ENCODE measurements at places on chromosomes 3 and 15. TPM values are rescaled to one million over a fixed set of nuclear protein-coding genes. Genes with fewer than 3 reads are reported as not detected.

Gene ZNF662
- total RNA-seq, result not detected

Gene ERICH6
- not detected for total RNA-seq

Gene HRG
- total RNA-seq, result not detected

GRCh38 chr3:29933802-29934490 lies 653.1 kb downstream of the RBMS3 start:
- no peak for DNase-seq

DNA sequence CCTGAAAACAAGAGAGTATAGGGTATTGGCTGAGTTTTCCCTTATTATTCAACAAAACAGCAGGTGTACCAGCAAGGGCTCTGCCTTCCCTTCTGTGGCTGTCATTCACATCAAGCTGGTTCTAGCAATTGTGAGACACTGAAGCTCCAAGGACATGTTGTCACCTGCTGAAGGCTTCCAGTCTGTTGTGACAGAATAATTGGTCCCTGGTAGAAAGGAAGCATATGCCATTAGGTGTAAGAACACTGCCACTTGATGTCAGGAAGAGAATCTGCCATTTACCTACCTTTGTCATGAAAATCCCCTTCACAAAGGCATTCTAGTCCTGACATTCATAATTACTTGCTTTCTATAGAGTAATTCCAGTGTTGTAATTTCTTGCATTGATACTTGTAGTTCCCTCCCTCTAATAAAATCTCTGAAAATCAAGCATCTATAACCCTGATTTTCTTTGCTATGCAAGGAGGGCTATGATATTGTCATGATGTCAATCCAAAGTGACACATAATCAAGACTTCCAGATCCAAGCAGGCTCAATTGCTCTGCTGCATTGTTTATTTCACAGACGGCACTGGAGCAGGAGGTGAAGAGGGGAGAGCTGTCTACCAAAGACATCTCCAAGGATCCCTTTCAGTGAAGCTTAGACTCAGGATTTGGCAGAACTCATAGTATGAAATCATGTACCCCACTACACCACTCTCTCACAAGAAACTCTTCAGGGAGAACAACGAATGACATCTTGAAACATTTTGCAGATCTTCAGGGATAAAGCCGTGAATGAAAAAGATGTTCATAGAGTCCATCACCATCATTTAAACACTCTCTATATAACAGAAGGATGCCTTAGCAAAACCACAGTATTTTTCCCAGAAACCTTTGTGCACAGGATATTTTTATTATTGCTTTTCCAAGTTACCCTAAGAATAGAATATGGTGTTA lies 425.3 kb downstream of the RBMS3 start:
- DNase-seq, result no peak

GRCh38 chr3:62951037-62951613 lies 75.9 kb upstream of the CADPS start:
- DNase-seq, result no peak

- no peak for DNase-seq
These were observed 5.6 kb downstream of the SLC12A8 start for GRCh38 chr3:125206934-125207333.

GRCh38 chr15:41207687-41208448 lies 22.7 kb downstream of the EXD1 start:
- no peak for DNase-seq

- DNase-seq, result no peak
These were observed 42.7 kb downstream of the DUT start for GRCh38 chr15:48373821-48374451.

DNA sequence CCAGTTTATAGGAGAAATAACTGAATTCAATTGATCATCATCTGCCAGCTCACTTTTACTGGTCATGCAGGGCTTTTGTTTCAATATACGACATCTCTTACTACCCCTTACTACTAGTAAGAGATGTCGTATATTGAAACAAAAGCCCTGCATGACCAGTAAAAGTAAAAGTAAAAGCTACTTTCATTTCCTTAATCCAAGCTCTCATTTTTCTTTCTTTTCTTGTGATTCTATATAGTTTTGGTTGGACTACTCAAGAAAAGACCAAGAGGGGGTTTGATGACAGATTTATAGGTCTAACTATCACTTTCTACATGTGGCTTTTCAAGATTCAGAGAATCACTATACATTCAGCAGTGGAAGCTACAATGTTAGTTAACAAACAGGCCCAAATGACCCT lies 1237.3 kb downstream of the ROBO2 start:
- DNase-seq, result no peak

GRCh38 chr3:72646263-72646662 lies 202.0 kb downstream of the SHQ1 start:
- DNase-seq, result no peak

DNA sequence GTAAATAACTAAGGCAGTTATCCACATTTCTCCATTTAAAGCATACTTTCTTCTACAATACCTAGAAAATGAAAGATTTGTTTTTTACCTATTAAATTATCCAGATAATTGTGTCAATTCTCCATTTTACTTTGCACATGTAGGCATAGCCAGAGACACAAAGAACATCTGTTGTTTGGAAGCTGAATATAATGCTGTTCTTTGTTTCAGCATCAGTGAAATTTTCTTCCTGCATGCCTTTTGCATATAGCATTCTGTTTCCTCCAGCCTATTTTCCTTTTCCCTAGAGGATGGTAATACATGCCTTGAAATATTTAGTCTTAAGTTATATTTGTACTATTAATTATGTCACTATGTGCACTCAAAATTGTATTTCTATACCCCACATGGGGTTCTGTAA lies 233.7 kb downstream of the CNTN6 start:
- no peak for DNase-seq

DNA sequence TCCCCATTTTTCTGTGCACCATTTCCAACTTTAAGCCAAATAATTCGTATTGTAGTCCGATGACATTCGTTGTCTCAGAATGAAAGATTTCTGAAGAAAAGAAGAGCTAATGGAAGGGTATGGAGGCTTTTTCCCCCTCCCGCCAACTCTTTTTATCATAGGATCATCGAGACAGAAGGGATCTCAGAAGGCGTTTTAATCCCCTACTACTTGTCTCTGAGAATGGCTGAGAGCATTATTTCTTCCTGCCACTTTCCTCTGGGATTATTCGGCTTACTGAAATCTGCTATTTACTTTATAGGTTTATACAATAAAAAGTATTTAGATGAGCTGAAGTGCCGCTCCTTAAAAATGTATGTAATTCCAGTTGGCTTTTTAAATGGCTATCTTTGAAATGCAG lies 789.8 kb downstream of the EDEM1 start:
- DNase-seq, result no peak

GRCh38 chr3:159672728-159673688 lies 315.6 kb upstream of the IL12A start:
- no peak for DNase-seq

- no peak for DNase-seq
These were observed 210.8 kb upstream of the NR2E3 start for GRCh38 chr15:71599418-71600151.

DNA sequence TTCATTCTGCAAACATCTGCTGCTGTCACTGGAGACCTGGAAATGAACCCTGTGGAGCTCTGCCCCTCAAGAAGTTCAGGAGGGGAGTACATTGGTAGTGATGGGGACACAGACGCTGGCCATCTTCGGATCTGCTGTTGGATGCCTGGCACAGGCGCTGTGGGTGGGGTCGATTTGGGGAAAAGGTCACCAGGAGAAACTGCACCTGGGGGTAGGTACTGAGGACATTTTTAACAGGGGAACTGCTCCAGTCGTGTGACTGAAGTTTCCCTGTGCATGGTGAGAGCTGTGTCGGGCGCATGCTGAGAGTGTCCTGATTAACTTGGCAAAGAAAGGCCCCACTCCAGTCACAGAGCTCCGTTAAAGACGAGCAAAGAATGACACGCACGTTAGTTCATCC lies 3.4 kb downstream of the UROC1 start:
- peak; percentile 54 for DNase-seq

- no peak for DNase-seq
These were observed 70.1 kb upstream of the CDV3 start for GRCh38 chr3:133503409-133503808.

DNA sequence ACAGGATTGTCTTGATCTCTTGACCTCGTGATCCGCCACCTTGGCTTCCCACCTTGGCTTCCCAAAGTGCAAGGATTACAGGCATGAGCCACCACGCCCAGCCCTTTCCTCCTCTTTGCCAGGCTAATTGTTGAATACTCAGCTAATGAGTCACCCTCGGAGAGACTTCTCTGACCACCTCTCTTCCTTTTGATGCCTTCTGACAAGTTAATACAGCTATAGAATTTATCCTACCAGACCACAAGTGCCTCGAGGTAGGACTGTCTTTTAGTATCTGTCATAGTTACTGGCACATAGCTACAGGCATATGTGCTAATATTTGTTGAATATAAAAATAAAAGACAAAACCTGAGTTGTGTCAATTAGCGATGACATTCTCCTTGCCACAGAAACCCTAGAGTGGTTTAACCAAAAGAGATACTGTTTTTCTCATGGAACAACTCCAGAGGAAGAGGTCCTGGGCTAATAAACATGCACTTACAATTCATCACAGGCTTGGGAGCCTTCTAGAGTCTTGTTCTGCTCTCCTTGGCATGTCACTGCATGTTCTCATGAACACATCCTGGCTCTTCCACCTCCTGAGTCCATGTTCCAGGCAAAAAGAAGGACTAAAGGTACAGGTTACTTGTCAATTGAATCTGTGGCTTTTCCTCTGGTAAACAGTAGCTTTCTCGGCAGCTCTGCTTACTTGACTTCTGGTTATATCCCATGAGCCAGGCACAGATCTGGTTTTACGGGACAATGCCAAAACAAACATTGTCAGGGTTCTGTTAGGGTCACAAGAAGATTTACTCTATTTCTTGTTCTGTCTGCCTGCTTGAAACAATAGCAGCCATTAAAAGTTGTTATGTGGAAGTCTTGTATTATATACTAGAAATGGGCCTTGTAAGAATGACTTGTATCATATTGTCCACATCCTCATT lies 332.3 kb downstream of the THSD4 start:
- DNase-seq, result no peak
